Activated CD4-positive, alpha-beta T cell treated with anti-CD3 and anti-CD28 coated beads, Interleukin-2, amount 50 U/mL, for 16 hours (primary cell): ENCODE measurements at places on chromosomes 5 and 9.
A peak's percentile ranks its signal among the peaks of the same experiment; 100 is the strongest.

DNA sequence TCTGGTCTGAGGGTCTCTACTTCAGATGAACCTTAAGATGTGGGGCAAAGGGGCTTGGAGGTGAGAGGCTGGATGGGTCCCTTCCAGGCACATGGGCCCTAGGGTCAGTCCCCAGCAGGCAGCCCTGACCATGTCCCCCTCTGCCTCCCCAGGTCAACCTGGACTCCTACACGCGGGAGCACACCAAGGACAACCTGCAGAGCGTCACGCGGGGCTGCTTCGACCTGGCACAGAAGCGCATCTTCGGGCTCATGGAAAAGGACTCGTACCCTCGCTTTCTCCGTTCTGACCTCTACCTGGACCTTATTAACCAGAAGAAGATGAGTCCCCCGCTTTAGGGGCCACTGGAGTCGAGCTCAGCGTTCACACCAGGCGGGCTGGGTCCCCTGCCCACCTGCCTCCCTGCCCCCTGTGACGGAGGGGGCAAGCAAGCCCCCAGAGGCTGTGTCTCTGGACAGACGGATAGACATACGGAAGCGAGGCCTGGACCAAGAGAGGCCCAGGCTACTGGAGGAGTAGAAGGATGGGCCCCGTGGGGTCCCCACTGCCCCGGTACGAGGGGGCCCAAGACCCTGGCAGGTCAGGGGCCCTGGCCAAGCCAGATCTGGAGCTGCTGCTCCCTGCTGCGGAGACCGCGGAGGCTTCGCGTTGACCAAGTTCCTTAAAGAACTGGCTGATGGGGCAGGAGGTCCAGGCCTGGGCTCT is 133.2 kb downstream of the RGS3 start:
- no peak for DNase-seq

DNA sequence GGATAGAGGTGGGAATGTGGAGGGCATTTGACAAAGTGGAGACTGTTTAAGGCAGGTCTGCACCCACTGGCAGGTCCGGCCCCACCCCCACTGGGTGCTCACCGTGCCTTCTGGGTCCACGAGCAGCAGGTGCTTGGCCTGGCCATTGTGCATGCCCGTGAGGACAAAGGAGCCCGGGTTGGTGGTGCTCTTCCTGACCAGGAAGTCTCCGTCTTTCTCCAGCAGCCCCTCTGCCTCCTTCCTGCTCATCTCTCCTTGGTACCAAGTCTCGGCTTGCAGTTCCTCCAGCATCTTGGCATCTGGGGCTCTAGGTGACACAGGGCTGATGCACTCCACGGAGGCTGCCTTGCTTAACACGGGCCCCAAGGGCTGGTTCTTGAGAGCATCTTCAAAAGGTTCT is 46.6 kb downstream of the S1PR3 start:
- DNase-seq: no peak

- no peak for DNase-seq
Measured at GRCh38 chr9:124660341-124660801, 110.7 kb downstream of the NR6A1 start.

DNA sequence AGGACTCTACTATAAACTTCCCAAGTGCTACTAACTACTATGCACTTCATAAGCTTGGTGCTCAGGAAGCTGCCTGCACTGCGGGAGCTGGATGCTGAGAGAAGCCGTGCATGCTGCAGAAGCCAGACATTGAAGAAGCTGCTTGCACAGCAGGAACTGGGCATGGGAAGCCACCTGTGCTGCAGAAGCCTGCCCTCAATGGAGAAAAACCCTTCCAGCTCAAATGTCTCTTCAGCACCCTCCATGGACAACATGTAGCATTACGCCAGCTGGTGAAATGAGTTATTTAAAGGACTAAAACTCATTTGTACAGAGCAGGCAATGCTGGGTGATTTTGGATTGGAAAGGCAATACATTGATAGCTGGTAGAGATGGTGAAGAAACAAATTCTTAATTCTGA is 247.2 kb downstream of the KIF4B start:
- peak; percentile 3 for DNase-seq

DNA sequence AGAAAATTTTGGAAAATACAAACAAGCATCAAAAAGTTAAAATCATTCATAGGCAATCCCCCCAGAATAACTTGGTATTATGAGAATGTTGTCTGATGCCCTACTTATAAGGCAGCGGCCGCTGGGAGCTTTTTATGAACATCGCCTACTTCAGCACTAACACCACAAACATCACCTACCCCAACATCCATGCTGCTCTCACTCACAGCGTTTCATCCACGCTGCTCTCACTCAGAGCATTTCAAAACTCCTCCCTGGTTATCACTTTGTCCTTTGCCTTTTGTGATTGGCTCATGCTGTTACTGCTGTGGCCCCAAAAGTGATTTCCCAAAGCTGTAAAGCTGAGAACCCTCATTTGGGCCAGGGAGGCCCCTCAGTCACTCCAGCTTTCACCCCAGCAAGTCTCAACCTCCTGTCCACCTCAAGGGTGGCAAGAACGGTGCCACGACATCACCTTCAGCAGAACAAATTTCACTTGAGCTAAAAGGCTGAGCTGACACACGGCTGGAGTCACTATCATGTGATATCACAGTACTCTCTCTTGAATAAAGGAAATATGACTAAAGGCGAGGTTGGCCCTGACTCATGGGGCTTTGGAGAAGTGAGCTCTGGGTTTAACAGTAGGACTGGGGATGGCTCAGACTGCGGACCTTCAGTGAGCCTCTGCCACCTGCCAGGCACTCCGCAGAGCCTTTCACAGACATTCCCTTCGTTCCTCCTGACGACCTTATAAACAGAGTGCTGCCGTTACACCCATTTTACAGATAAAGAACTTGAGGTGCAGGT is 25.2 kb downstream of the SHC3 start:
- peak; percentile 64 for DNase-seq

GRCh38 chr9:4987961-4988421 is 2.9 kb downstream of the JAK2 start:
- DNase-seq: peak; percentile 78

DNA sequence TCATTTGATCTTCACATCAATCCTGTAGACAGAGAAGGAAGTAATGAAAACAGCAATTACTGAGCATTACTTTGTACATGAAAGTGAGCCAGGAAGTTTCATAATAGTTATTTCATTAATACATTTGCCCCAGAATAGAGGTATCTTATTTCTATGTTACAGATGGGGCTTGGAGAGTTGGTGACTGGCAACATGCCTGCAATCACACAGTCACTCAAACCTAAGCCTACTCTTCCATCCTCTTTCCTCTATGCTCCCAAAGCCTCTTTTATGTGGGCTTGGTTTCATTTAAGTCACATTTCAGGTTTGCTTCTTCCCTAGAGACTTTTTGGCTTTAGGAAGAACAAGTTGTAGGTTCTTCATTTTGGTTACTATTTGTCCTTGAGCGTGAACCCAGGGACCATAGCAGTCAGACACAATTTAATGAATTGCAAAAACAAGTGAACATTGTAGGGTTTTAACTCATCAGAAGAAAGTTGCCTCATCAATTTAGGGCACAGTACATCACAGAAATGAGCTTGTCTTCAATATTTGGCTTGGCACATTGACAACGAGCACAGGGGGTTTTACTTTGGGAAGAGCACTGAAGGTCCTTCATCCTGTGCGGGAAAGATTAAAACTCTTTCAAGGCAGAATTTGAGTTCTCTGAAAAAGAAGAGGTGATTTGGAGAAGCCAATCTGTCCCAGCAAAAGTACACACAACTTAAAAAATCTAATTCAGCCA is 381.1 kb downstream of the TMEM38B start:
- no peak for DNase-seq

DNA sequence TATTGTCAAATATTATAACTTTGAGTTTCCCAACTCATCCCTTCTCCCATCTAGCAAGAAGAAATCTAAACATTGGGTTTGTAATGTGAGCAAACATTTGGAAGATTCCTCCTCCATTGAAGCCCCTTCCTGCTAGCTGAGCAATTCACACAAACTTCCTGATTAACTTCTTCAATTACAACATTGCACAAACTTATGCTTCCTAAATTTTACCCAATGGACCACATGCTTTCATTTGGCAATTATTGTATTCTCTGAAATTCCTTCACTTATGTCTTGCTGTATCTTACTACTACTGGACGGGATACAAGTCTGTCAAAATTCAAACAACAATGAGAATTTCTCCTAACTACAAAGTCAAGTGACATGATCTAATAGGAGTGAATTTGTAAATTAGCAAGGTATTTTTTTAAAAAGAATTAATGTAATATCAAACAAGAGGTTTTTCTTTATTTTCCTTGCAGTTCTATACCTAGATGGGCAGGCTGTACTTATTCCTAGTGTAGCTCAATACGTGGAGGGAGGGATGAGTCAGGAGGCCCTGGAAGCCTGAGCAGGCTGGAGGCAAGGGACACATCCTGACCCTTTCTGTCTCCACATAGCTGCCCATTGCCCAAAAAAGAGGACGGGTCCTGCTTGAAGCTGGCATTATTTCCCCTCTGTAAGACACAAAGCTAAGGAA is 11.8 kb upstream of the IFNW1 start:
- DNase-seq: no peak
